ENCODE measurements at places on chromosomes 6 and 20.

DNA sequence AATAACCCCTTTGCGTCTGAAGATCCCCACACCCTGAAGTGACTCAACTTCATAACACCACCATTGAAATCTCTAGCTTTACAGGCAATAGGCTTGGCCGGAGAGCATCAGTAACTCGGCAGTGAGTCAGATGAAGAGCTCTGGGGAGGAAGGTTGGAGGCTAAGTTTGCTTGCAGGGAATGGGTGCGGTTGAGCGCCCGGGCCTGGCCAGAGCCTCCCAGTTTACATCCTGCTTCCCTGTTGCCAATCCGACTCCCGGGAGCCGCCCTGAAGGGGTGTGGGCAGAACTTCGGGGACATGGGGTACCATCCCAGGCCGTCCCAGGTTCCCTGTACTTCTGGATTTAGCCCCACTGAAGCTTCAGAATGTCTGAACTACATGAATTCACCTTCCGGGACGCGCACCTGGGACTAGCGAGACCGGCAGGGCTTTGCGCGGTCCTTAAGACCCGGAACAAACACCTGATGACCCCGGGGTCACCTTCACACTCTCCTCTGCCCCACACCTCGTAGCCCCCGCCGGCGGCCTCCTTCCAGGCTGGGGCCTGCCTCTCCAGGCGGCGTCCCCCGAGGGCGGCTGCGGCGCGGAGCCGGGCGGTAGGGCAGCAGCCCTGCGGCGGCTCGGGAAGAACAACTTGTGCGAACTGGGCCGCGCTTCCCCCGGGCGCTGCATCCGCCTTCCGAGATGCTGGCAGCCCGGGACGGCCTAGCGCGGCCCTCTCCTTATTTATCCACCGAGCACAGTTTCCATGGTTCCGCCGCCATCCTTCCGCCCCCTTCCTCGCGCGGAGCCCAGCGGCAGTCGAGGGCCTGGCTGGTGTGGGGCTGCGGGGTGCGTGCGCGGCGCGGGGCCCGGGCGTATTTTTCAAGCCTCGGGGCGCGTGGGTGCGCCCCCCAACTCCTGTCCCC is 56.6 kb upstream of the RREB1 start:
- DNase-seq: peak; percentile 33

DNA sequence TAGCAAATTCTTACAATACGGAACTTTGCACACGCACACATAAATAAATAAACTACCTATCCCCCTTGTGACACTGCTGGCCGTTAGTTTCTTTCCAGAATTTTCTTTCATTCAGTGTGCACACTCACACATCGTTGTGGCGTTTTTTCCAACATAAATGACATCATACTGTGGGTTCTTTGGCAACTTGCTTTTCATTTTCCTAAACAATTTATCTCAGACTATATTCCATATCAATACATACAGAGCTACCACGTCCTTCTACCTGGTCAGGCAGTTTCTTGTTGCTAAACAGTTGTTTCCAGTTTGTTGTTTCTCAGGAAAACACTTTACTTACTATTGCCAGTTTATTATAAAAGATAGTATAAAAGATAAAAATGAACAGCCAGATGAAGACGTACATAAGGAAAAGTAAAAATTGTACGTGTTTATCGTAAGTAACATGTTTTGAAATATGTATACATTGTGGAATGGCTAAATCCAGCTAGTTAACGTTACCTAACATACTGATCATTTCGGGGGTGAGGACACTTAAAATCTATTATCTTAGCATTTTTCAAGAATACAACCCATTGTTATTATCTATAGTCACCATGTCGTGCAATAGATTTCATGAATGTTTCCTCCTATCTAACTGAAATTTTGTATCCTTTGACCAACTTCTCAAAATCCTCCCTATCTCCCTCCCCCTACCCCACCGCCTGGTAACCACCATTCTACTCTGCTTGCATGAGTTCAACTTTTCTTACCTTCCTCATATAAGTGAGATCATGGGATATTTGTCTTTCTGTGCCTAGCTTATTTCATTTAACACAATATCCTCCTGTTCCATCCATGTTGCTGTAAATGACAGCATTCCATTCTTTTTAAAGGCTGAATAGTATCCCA is 1.2 kb upstream of the TP53RK start:
- no peak for DNase-seq

DNA sequence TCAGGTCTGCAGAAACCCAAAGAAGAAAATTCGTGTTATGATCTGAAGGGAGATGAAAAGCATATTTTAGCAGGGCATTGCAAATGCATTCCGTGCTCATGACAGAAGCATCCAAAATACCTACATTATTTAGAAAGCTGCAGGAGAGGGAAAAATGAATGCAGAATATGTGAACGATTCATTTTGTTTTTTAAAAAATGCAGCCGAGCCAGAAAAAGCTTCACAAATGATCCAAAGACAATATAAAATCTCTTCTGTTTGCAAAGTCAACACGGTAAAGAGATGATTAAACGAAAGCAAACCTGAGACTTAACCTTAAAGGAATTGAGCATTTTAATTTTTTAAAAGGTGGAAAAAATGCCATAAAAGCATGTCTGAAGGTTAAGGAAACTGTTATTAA is 136.1 kb upstream of the SULF2 start:
- DNase-seq: no peak

DNA sequence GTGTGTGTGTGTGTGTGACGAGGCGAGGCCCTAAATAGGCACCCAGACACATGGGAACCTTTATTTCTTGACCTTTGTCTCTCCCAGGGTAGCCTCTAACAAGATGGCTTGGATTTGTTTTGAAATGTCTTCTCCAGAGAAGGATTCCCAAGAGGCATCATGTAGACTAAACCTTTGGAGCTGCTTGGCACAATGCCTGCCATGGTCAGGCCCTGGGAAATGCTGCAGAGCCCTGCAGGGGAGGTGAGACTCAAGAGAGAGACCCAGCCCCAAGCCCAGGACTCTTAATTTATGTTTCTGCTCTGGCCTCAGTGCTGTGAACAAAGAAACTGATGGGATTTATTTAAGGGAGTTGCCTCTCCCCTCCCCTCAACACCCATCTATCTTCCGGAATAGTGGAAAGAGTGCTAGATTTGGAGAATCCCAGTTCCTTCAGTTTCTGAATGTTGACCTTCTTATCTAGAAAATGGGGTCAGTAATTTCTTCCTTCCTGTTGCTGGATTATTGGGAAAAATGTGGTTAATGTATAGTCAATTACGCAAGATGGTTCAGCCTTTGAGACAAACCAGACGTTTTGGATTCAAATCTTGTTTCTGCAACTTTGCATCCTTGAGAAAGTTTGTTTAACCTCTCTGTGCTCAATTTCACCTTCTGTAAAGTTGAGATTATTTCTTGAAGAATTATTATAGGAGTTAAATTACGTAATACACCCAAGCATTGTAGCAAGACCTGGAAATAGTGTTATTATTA is 434.8 kb downstream of the MAFB start:
- no peak for DNase-seq

DNA sequence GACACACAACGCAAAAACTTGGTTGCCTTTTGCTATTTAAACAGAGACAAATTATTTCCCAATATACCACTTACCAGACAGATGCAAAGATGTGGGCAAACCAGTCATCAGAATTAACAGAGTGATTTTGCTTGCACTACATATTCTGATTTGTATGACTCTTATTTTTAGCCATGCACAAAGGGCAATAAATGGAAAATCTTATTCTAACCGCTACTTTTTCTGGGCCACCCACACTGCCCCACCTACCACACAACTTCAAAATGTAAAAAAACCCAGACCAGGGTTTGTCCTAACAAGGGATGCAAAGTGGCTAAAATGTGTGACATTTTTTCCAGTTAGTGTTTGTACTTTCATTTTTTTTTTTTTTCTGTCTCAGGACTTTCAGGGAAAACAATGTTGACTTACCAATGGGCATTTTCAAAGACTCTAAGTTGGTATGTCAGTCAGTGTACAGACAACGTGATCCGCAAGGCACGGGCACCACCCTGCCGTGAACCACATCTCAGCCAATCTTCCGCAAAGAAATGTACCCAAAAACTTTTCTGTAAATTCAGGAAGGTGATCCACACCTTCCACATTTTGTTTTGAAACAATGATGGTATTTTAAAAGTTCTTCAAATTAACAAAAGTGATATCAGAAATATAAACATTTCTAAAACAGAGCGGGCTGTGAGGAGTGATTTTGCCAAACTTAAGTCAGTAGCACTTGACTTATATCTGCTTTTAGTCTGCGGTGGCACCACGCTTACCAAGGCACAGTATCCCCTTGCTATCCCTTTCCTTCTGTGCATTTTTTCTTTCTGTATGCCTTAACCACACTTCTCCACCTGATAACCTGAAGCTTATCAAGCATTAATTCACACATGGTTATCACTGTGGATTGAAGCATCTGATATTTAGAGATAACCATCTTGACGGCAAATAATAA is 185.6 kb downstream of the GJA10 start:
- peak; percentile 51 for DNase-seq

- no peak for DNase-seq
These were observed 148.5 kb upstream of the BEND6 start for GRCh38 chr6:56806368-56806767.

DNA sequence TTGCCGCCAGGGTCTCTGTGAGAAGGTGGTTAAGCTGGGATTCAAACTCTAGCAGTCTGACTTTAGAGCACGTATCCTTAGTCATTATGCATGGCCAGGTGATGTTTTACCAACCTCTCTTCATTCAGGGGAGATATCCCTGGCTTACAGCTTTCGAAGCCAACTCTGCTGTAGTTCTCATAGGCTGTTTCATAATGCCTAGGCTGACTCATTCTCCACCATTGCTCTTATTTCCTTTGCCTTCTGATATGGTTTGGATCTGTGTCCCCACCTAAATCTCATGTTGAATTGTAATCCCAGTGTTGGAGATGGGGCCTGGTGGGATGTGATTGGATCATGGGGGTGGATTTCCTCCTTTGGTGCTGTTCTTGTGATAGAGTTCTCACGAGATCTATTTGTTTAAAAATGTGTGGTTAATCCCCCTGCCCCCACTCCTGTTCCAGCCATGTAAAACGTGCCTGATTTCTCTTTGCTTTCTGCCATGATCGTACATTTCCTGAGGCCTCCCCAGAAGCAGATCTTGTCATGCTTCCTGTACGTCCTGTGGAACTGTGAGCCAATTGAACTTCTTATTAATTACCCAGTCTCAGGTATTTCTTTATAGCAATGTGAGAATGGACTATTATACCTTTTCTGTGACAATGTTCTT is 94.6 kb upstream of the MAN1A1 start:
- DNase-seq: no peak

GRCh38 chr6:99613409-99613704 is 6.7 kb downstream of the PRDM13 start:
- DNase-seq: no peak

- no peak for DNase-seq
These were observed 1014.5 kb upstream of the MANEA start for GRCh38 chr6:94562846-94563245.

- no peak for DNase-seq
These were observed 56.0 kb downstream of the RAMACL start for GRCh38 chr6:166530211-166531095.

DNA sequence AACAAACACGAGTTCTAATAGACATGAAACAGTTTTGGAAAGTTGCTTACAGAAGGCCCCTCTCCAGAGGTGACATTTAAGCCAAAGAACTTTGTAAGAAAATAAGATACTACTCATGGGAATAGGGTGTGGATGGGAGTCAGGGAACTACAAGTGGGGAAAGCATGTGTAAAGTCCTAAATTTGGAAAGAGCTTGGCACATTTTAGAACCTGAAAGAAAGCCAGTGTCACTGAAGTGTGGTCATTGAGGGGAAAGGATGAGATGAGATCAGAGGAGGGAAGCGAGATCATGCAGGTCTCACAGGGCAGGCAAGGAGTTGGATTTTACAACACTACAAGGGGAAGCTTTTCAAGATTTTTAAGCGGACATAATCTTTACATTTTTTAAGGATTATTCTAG is 38.0 kb downstream of the VGLL2 start:
- no peak for DNase-seq

GRCh38 chr6:132251711-132252110 is 149.6 kb downstream of the MOXD1 start:
- DNase-seq: no peak

DNA sequence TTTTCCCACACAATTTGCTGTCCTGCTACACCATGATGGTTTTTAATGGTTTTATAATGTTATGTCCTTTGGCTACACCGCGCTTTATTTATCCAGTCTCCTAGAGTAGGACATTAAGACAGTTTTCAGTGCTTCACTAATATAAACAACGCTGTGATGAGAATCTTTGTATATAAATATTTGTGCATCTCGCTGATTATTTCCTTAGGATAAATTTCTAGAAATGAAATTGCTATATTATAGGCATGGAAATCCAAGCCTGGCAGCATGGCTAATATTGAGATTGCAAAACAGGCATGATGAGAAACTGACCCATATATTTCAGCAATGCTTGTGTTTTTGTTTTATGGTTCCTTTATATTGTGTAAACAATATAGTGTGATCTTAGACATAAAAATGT is 81.4 kb upstream of the ATXN1 start:
- no peak for DNase-seq

- no peak for DNase-seq
These were observed 59.5 kb upstream of the VGLL2 start for GRCh38 chr6:117205876-117206275.

GRCh38 chr20:24289737-24290481 is 179.5 kb upstream of the SYNDIG1 start:
- DNase-seq: peak; percentile 81

DNA sequence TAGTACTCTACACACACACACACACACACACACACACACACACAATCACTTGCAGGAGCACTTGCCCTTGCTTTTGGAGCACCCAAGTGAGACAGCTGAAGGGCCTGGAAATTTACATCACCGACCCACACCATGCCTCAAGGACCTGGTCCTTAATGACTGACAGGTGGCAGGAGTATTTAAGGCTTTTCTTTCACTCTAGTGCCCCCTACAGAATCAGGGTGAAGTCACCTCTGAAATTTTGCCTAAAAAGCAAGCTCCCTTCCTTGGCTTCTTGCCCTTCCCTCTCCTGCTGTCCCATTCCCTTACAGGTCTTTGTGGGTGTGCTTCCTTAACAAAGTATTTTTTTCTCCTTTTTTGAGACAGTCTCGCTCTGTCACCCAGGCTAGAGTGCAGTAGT is 353.5 kb upstream of the IRAK1BP1 start:
- DNase-seq: no peak

GRCh38 chr6:137259349-137259748 is 40.2 kb upstream of the IFNGR1 start:
- DNase-seq: no peak

DNA sequence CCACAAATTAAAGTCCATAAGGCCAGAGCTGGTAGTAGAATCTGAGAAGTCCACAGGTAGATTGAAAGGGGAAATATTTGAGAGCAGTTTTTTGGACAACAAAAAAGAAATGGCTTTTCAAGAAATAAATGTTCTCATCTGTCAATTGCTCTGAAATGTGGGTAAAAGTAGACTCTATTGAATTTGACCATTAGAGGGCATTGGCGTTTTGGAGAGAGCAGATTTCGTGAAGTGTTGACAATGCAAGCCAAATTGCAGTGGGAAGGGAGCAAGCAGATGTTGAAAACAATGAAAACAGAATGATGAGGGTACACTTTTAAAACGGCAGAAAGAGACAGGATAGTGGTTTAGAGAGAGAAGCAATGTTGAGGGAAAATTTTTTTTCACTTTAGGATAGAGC is 149.1 kb upstream of the FAM83B start:
- no peak for DNase-seq

Measured in activated CD8-positive, alpha-beta T cell treated with anti-CD3 and anti-CD28 coated beads, Interleukin-2, amount 10 ng/mL, durations not matched to agents 7 days and 5 days (primary cell).